Hepatocyte (in vitro differentiated cells): ENCODE measurements at places on chromosomes 2 and 18. TPM values are rescaled to one million over a fixed set of nuclear protein-coding genes. Genes with fewer than 3 reads are reported as not detected.

DNA sequence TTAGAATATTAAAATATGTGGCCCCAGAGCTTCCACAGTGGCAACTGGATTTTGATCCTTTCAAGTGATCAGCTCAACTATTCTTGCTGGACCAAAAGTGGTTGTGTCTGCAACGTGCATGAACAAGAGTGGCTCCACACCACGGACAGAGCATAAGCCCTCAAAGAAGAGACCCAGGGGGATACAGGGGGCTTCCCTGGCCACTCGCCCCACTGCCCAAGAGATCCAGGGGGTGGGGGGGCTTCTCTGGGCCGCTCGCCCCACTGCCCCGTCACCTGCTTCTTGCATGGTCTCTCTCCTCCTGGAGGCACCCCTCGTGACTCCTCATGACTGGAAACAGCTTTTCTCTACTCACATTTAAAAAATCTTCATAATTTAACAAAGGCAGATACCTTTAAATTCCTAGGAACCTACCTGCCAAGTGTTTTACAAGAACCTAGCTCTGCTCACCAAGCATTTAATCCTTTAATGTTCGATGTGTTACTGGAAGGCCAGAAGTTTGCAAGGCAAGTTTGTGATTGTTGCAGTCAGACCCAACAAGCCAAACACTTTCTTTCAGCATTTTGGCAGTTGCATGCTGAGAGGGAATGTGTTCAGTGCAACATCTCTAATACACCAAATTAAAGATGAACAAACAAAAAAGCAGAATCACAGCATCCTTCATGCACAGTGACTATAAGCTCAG is 174.3 kb downstream of the BCL2 start:
- DNase-seq = no peak

GRCh38 chr2:192398236-192398635 is 203.5 kb upstream of the TMEFF2 start:
- no peak for DNase-seq

DNA sequence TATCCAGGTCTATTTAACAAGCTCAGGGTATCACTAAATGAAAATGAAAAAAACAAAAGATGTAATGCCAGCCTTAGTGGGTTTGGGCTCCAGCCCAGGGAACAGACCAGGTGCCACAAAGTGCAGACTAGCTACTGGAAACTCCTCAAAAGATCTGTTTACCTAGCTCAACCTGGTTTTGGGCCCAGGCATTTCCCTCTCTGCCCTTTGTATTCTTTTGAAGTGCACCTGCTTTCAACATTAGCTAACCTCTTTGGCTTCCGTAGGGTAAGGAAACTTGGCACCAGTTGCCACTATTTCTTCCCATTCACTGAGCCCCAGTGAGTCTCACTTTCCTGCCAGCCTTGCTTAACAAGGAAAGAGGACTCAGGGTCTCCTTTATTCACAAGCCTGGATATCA is 123.6 kb upstream of the CDCA7 start:
- no peak for DNase-seq

DNA sequence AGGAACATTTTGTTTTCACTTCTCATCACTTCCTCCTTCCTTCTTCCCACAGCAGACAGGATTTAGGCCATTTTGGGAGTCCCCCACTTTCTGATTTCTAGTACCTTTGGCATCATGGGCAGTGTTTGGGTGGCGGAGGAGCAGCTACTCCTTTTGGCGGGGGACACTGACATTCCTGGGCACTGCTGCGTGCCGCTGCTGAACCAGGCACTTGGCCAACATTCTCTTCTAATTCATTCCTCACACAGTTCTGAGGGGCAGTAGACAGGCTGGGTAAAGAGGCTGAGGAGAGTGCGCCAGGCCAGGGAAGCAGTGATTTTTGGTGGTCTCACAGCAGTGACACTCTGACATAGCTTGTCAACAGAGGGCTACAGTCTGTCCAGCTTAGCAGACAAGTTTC is 270.2 kb downstream of the LOXHD1 start:
- no peak for DNase-seq

DNA sequence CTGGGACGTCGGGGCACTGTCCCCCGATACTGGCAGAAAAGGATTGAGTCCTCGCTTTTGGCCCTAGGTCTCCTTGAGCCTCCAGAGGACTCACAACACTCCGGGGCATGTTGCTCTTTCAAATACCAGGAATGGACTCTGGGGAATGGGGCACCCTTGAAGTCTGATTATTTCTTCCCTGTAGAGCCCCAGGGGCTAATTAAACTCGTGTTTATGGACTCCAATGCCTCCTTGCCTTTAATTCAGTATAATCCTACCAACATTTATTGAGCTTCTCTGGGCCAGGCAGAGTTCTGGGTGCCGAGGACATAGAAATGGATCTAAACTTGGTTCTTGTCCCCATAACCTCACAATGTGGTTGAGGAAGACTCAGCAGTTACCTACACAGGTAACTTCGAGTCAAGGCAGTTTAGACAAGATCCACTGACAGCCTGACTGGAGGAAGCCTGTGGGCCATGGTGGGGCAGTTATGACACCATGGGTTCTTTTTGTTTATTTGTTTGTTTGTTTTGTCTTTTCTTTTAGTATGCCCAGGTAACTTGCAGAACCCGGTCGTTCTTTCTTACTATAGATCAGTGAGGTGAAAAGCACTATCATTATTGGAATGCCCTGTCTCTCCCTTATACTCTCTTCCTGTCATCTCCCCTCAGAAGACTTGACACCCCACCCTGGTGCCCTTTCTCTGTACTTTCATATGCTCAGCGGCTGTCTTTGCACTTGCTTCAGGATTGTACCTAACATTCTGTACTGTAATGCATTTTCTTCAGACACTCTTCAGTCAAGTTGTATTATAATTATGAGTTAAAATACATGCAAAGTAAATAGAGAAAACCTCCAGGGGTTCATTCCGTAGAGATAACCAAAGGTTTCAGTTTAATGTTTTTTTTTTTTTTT is 3.2 kb downstream of the CFLAR start:
- DNase-seq = peak; percentile 38

DNA sequence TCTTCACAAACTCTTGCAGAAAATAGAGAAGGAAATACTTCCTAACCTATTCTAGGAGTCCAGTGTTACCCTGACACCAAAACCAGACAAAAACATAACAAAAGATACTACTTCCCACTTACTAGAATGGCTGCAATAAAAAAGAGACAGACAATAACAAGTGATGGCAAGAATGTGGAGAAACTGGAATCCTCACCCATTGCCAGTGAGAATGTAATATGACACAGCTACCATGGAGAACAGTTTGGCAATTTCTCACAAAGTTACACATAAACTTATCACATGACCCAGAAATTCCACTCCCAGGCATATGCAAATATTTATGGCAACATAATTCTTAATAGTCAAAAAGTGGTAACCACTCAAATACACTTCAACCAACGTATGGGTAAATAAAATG is 209.8 kb upstream of the CTAGE1 start:
- DNase-seq = no peak

DNA sequence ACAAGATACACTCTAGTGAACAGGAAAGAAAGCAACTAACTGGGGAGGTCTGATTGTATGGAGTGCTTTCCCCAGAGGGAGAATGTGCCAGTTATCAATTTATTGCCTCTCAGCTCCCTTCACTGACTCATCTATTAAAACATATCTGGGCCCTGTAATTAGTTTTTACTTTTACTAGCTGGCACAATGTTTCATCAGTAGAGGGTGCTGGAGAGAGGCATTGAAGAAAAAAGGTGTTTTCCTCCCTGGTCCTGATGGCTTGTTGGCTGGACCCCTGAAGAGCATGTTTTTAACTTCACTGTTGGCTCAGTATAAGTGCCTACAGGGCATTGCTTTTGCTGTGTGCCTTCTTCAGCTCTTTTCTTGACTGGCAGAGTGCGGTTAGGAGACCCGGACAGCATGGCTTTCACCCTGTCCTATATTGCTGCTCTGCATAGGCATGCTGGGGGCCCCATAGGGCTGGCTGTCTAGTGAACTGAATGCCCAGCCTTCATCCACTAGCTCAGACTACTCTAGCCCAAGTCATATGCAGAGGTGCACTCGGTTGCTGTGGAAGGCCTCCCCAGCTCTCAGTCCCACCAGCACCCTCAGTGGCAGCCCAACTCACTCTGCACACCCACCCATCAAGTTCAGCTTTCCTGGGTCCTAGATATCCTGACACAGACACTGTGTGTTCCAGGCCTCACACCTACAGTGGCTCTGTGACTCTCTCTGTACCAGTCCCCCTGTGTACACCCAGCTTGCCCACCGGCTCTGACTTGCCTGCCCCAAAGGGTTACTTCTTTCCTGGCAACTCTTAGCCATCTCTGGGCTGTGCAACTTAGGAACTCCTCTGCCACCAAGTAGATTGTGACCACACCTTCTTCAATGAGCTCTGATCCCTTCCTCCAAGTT is 62.3 kb upstream of the ACYP2 start:
- DNase-seq = no peak

DNA sequence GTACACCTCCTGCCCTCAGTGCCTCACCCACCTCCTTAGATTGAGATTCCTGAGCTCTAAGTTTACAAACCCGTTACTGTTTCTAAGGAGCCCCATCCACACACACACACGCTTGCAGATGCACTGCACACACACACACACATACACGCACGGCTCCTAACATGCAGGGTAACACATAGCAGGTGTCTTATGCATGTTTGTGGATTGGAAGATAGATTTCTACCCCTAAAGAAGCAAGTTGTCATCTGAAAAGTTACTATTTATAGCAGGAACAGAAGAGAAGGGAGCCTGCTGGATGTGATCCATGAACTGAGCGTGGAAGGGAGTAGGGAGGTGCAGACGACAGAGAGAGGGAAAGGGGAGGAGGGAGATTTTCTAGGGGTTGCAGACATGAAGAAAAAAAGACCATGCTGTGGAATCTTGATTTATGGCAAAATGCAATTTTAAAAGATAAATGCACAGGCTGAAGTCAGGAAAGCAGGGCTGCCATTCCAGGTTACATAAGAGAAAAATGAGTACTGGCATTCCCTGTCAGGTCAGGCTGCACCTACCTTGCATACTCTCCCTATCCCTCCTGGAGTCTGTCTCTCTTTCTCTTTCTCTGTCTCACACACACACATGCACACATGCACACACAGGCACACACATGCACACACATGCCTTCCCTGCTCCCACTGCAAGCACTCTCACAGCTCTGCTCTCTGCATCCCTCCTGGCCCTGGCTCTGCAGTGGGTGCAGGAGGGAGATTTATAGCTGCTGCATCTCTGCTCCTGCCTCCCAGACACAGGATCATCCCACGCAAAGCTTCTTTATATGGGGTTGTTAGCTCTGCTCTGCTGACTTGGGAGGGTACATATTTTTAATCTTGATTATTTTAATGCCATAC is 192.6 kb upstream of the MYT1L start:
- no peak for DNase-seq

- peak; percentile 62 for DNase-seq
Measured at GRCh38 chr2:239360421-239361310, 40.2 kb downstream of the HDAC4 start.

DNA sequence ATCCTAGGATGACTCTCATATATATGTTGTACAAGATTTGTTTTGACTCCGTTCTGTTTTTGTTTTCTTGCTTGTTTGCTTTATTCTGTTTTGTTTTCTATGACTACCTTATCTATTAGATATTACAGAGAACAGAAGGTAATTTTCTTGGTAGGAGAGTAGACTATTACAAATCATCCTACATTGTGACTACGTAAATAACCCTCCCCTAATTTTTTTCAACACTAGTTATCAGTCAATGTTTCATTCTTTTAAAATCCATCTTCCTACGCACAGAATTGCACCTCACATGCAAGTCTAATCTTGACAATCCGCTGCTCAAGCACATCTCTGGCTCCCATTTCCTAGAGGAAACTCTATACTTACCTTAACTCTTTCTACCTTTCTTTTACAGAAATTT is 792.3 kb upstream of the PIK3C3 start:
- no peak for DNase-seq

DNA sequence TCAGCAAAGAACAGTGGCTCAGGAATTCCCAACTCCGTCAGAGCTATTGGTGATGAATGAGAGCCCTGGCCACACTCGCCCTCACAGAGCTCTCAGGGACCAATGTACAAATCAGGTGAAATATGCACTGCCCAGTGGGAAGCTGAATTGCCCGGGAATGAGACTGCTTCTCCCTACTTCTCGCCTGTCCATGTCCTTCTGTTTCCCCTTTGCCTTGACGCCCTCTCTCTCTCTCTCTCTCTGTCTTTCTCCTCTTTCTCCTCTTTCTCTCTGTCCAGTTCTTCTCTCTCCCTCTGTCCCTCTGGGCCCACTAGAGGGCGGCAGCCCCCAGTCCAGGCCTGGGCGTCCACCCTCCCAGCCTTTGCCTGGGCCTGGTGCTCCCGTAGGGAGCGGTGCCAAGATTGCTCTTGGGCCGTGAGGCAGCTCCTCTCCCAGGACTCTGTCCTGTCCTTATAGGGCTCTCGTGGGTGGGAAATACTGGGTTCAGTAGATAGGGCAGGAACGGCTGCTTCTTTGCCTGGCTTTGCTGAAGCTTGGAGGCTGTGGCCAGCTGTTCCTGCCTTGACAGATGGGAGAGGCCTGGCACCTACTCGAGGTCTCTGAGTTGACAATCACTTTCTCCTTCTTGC is 28.4 kb upstream of the PUM2 start:
- DNase-seq = peak; percentile 92

DNA sequence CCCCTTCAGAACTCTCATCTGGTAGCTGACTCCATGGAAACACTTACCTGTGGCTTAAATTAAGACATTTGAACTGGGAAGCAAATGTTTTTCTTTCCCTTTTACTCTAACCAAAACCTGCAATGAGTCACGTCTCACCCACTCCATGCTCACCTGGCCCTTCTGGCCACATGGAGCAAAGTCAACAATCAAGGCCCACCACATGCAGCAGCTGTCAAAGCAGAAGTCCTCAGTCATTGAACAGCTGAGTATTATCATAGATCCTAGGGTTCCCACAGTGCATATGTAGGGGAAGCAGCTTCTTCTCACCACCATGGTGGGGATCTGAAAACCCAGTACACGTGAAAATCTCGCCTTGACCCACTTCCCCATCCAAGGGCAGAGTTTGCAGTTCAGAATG is 12.3 kb upstream of the MEP1B start:
- DNase-seq = no peak

ESPNL gene
- 0.62 TPM in 1 of 2 replicates, not detected in the other for polyA plus RNA-seq

TGFA gene
- 2.2 and 2.6 TPM in 2 replicates for polyA plus RNA-seq

KIF5C gene
- 2.1 and 3.2 TPM in 2 replicates for polyA plus RNA-seq

CCBE1 gene
- 9.2 and 16.4 TPM in 2 replicates for polyA plus RNA-seq

ALLC gene
- not detected in 2 replicates for polyA plus RNA-seq

C2orf66 gene
- polyA plus RNA-seq = 0.47 TPM in 1 of 2 replicates, not detected in the other
